Activated CD4-positive, alpha-beta memory T cell treated with anti-CD3 and anti-CD28 coated beads for 36 hours (primary cell): ENCODE measurements at places on chromosomes 1 and 21. TPM values are rescaled to one million over a fixed set of nuclear protein-coding genes. Genes with fewer than 3 reads are reported as not detected.

Gene KCNK2
- total RNA-seq = not detected

Gene PDZK1IP1
- total RNA-seq = not detected

Gene ITLN1
- not detected for total RNA-seq

Gene FNBP1L
- total RNA-seq = 0.81 TPM

Gene CYP4A22
- not detected for total RNA-seq

Gene NCMAP
- 0.07 TPM for total RNA-seq

Gene FAM110D
- total RNA-seq = not detected

Gene AIRE
- total RNA-seq = not detected

Gene FCRL2
- total RNA-seq = not detected
